ENCODE measurements at places on chromosomes 7 and 10. TPM values are rescaled to one million over a fixed set of nuclear protein-coding genes. Genes with fewer than 3 reads are reported as not detected.

UCN3 gene
- not detected for total RNA-seq

SLC26A5 gene
- total RNA-seq, result not detected

CCSER2 gene
- 163 TPM for total RNA-seq

CHN2 gene
- 32.2 TPM for total RNA-seq

AKR1D1 gene
- total RNA-seq, result not detected

GNAT3 gene
- not detected for total RNA-seq

DNA sequence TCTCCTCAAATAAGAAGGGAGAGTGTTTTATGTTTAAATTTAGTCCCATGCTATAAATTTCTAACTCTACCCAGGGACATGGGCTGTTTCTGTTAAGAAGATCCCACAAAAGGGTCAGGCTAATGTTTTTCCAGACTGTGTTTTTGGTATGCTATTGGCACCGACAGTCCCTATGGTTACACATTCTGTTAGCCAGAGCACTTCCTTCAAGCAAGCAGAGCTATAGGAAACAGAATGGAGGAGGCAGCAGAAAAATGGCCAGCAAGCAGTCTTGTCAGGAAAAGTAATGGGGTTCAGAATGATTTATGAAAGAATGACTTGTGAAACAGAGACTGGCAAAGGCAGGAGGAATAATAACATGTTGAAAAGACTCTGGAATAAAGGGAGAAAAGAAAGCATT lies 44.8 kb upstream of the PHYHIPL start:
- DNase-seq, result no peak

DNA sequence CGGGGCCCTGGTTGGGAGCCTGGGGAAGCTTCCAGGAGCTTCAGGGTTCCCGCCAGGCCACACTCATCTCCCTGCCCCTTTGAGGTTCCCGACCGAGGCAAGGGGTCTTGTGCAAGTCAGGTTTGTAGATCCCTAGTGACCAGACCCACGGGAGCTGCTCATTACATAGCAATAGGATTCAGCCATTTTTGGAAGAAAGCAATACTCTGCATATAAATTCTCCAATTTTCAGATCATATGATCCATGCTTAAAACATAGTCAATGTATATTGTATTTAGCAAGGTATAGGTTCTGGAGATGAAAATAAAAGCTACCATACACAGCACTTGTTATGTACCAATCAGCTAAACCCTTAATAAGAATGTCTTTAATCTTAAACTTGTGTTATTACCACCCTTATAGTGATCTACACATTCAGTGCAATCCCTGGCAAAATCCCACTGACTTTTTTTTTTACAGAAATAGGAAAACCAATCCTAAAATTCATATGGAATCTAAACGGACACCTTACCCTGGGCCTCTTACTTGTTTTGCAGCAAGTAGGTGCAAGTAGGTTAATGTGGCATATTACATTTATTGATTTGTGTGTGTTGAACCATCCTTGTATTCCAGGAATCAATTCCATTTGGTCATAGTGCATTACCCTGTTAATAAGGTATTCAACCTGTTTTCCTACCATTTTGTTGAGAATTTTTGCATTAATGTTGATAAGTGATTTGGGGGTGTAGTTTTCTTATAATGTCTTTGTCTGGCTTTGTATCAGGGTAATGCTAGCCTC lies 13.8 kb upstream of the FKBP9 start:
- DNase-seq, result no peak

GRCh38 chr7:149524394-149524793 lies 26.8 kb upstream of the ZNF746 start:
- DNase-seq, result no peak

DNA sequence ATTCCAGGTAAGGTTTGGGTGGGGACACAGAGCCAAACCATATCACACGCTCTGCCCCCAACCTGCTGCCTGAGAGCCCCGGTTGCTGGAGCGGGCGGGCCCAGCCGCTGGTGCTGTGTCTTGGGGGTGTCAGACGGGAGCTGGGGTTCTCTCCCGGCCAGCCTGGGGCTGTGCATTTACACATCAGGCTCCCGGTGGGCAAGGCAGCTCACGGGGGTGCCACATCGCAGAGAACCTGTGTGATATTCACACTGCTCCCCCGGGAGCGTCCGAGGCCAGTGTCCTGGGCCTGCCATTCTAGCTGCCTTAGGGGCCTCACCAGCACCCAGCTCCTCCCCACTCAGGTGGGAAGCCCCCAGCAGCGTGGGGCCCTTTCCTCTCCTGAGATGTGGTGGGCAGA lies 35.6 kb upstream of the ADGRA1 start:
- DNase-seq, result no peak

DNA sequence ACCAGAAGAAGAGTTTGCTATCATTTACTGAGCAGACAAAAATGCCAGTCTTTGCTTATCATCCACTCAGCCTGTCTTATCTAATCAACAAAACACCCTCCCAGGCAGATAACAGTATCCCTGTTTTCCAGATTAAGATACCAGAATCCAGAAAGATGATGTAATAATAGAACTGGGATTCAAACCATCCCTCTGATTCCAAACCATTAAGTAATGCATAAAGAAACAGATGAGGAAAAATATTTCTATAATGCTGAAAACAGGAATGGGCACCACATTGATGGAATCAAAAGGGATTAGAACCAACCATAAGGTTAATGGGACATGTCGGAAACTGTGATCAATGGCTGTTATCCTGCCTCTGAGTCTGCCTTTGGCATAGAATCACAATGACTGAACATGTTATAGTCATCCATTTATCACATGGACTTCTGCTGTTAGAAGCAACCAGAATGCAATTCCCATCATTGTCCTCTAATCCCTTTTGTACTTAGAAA lies 92.1 kb upstream of the RSU1 start:
- no peak for DNase-seq

DNA sequence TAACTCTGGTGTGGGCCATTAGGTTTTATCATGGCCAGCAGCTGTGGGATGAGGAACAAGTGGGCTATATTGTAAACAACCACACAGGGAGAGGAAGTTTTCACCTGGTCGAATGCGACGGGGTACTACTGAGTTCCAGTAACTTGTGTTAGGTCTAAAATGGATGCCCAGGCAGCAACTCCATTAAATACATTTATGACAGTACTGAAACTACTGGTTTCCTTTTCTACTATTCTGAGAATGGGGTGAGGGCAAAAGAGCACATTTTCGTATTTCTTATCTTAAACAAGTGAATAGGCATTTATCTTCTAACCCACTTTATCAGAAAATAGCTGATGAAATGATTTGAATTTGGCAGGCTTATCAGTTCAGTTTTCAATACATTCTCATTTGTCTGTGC lies 109.7 kb downstream of the C1GALT1 start:
- DNase-seq, result no peak

- DNase-seq, result no peak
These were observed 107.2 kb upstream of the TCF7L2 start for GRCh38 chr10:112842832-112843360.

GRCh38 chr10:3893901-3894563 lies 109.0 kb upstream of the KLF6 start:
- no peak for DNase-seq

DNA sequence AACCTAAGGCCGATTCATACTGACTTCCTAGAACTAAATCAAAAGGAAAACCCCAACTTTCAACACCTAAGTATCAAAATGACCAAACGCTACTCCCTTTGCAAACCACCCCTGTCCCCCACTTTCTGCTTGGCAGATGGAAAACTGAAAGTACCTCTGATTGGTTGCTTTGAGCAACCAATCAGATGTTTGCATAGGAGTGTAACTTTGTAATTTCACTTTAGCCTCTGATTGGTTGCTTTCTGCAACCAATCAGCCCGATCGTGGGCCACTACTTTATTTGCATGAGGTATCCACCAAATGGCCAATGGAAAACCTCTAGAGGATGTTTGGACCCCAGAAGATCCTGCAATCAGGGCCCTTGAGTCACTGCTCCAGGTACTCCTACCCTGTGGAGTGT lies 12.3 kb upstream of the SNX10 start:
- no peak for DNase-seq

GRCh38 chr7:149253665-149254064 lies 8.3 kb upstream of the ZNF783 start:
- no peak for DNase-seq

- DNase-seq, result peak; percentile 65
These were observed 127.3 kb downstream of the LHPP start for GRCh38 chr10:124588736-124589490.

- DNase-seq, result no peak
These were observed 113.5 kb downstream of the ITGB8 start for GRCh38 chr7:20444030-20444800.

DNA sequence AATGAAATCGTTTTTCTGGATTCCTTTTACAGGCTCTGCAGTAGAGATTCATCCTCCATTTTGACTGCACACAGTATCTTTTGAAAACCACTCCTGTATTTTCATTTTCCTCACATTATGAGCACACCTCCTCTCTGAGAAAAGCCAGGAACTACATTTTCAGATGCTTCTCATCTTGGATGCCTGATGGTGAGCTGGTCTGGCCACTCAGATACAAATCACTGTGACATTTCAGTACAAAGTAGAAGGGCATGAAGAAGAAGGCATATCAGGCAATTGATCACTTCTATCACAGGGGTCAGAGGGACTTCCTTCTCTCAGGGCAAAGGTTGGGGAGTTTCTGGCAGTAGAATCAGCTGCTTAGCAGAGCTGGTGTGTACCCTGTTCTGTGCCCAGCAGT lies 192.0 kb upstream of the POM121L12 start:
- DNase-seq, result no peak

DNA sequence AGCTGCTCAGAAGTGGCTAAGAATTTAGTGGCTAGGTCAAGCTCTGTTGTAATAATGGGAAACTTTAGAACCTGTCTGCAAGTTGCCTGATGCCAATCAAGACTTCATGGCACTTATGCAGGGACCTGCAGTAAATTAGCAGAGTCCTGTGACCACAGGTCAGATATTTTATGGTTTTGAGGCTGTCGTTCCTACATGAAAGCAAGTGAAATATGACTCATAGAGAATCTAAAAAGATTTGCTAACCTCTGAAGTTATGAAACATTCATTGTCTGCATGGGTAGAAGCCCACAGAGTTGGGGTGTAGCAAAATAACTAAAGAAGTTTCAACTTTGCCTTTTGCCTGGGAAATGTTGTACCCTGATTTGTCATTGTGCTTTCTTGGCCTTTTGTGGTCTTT lies 32.3 kb downstream of the SLC39A12 start:
- DNase-seq, result no peak
